ENCODE measurements at places on chromosomes 2 and 18.

GRCh38 chr2:159776321-159776720, 21.7 kb downstream of the CD302 start:
- DNase-seq, result no peak

- no peak for DNase-seq
Measured at GRCh38 chr2:8223695-8224346, 458.0 kb upstream of the ID2 start.

- DNase-seq, result no peak
Measured at GRCh38 chr2:5846881-5847280, 154.7 kb downstream of the SOX11 start.

- DNase-seq, result no peak
Measured at GRCh38 chr2:23449831-23450331, 64.9 kb downstream of the KLHL29 start.

DNA sequence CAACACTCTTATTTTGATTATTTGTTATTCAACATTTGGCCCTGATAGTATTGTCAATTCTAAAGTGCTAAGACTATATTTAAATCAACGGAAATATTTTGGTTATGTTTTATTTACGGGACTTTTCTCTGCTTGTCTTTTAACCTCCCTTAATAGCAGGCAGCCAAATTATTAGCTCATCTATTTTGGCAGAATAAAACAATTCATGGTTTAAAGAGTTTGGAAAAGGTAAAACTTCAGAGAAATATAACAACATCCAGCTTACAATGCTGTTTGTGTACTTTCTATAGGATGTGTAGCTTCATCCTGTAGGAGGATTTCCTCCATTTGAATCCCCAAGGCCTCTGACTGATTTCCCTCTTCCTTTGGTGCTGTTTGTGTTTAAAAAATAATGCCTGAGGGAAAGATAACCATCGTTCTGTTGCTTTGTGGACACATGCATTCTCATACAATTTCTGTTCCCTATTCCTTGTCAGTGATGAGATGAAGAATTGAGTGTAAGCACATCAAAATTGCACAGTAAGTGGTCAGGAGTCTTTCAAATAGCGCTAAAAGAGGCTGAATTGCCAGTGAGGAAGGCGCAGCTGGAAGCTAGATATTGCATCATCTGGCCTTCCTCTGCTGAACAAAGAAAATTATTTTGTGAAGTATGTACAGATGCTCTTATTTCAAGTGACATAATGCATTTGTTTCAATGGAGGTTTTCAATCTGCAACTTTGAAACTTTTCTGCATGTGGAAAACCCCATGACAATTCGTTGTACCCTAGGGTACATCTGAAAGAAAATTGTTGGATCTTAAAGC, 80.3 kb downstream of the CD28 start:
- DNase-seq, result no peak

DNA sequence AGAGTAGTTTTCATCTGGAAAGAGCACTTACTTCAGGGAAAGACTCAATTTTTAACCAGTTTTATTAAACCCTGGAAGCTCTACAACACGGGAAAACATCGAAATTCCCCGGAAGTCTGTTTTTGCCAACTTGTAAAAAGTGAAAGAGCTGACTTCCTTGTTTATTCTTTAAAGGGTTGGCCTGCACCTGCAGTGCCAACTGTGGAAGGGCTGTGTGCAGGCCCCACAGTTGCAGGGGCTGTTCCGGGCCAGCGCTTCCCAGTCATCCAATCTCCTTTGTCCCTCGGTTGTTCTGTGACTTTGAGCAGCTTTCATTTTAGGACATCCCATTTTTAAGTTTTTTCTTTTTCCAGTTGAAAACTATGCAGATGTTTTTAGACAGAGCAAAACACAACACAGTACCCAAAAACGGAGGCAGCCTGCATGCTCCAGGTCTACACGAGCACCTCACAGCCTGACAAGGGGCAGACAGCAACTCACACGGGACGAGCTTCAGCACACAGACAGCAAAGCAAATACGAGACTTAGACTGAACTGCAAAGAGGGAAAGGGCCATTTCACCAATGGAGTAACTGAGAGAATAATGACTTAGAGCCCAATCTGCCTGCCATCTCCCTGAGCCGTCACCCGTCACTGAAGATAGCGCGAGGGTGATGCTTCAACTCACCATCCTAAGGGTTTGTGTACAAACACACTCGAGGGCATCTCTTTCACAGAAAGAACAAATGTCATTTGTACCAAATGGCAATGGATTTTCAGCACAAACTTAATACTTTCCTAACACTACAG, 70.6 kb downstream of the EMILIN2 start:
- no peak for DNase-seq

DNA sequence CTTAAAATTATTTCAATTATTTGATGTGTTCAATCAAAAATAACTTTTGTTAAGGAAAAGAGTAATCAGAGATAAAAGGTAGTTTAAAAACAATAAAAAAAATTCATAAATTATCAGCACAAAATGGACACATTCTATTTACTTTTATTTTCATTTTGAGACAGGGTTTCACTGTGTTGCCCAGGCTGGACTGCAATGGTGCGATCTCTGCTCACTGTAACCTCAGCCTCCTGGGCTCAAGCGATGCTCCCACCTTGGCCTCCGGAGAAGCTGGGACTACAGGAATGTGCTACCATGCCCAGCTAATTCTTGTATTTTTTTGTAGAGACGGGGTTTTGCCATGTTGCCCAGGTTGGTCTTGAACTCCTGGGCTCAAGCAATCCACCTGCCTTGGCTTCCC, 47.1 kb downstream of the LPIN2 start:
- DNase-seq, result no peak

- DNase-seq, result no peak
Measured at GRCh38 chr2:88658326-88658725, 31.1 kb upstream of the EIF2AK3 start.

GRCh38 chr2:127235082-127235702, 15.1 kb upstream of the CYP27C1 start:
- no peak for DNase-seq

- DNase-seq, result no peak
Measured at GRCh38 chr2:175918935-175919334, 83.1 kb downstream of the LNPK start.

All from GM12878 (cell line).